ENCODE measurements at places on chromosomes 2 and 18. TPM values are rescaled to one million over a fixed set of nuclear protein-coding genes. Genes with fewer than 3 reads are reported as not detected.

Gene ALPI
- total RNA-seq = not detected

Gene LTBP1
- 214 TPM for total RNA-seq

Gene NAT8
- not detected for total RNA-seq

Gene GAREM1
- 3.9 TPM for total RNA-seq

Gene ERBB4
- 0.28 TPM for total RNA-seq

Gene ST3GAL5
- total RNA-seq = 9.4 TPM

Gene M1AP
- total RNA-seq = under 0.01 TPM

Gene CRACDL
- total RNA-seq = not detected
